Activated naive CD8-positive, alpha-beta T cell treated with anti-CD3 and anti-CD28 coated beads, Interleukin-2, amount 10 ng/mL, durations not matched to agents 7 days and 5 days (primary cell): ENCODE measurements at places on chromosomes 7 and 10.

- DNase-seq = no peak
Measured at GRCh38 chr10:62917475-62918238, 101.5 kb upstream of the EGR2 start.

DNA sequence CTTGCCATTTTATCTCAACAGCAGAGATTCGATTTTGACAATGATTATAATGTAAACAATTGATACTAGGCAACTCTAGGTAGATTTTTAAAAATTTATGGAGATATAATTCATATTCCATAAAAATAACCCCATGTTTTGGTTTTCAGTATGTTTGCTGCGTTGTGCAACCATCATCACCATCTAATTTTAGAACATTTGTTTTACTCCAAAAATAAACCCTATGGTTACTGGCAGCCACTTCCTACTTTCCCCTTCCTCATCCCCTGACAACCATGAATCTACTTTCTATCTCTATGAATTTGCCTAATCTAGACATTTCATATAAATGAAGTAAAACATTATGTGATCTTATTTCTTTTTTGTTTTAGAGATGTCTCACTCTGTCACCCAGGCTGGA lies 401.9 kb downstream of the THSD7A start:
- DNase-seq = no peak

DNA sequence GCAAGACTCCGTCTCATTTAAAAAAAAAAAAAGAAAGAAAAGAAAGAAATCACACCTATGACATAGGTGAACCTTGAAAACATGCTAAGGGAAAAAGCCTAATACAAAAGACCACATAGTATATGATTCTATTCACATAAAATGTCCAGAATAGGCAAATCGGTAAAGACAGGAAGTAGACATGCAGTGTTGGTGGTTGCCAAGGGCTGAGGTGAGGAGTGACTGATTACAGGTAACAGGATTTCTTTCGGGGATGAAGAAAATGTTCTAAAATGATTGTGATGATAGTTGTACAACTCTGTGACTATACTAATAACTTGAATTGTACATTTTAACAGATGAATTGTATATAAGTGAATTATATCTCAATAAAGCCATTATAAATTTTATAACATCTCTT lies 3.3 kb downstream of the XPNPEP1 start:
- no peak for DNase-seq

- no peak for DNase-seq
Measured at GRCh38 chr7:43560742-43561330, 22.1 kb upstream of the STK17A start.

- peak; percentile 83 for DNase-seq
Measured at GRCh38 chr7:87219545-87220025, at the start of gene TMEM243. TSS of gene TMEM243 (minus strand) at chr7:87219732. CDS start at chr7:87219503, 229 bp downstream.

- DNase-seq = no peak
Measured at GRCh38 chr10:84088626-84089025, 50.7 kb upstream of the GHITM start.

DNA sequence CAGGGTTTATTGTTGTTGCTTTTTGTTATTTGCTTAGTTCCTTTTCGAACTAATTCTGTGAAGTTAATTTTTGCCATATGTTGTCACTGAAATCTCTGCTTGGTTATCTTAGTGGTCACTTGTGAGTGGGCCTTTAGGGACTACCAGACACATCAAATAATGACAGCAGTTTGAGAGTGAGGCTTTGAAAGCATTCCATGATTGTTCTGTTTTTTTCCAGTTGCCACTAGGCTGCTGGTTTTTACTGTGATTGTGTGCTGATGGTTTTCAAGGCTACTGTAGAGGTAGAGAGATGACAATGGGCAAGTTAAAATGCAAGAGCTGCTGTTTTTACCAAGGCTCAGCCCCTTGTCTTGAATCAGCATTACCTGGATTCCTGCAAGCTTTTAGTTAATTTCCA lies 20.0 kb downstream of the SEPTIN7 start:
- no peak for DNase-seq

GRCh38 chr7:32062150-32062549 lies 8.1 kb downstream of the PDE1C start:
- DNase-seq = no peak

DNA sequence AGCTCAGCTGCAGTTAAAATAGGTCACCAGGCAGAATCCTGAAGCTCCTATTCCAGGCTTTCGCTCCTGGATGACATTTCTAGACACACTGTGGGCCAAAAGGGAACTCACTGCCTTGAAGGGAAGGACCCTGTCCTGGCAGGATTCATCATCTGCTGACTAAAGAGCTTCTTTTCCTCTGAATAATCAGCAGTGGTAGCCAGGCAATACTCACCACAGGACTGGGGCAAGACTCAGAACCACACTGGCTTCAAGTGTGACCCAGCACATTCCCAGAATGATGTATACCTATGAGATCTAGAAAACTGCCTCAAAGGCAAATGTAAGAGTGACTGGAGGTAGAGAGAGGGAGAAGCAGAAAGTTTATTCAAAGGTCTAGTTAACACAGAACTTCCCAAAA lies 29.5 kb upstream of the EBF3 start:
- no peak for DNase-seq

- no peak for DNase-seq
Measured at GRCh38 chr7:157493776-157494175, 157.0 kb downstream of the DNAJB6 start.

DNA sequence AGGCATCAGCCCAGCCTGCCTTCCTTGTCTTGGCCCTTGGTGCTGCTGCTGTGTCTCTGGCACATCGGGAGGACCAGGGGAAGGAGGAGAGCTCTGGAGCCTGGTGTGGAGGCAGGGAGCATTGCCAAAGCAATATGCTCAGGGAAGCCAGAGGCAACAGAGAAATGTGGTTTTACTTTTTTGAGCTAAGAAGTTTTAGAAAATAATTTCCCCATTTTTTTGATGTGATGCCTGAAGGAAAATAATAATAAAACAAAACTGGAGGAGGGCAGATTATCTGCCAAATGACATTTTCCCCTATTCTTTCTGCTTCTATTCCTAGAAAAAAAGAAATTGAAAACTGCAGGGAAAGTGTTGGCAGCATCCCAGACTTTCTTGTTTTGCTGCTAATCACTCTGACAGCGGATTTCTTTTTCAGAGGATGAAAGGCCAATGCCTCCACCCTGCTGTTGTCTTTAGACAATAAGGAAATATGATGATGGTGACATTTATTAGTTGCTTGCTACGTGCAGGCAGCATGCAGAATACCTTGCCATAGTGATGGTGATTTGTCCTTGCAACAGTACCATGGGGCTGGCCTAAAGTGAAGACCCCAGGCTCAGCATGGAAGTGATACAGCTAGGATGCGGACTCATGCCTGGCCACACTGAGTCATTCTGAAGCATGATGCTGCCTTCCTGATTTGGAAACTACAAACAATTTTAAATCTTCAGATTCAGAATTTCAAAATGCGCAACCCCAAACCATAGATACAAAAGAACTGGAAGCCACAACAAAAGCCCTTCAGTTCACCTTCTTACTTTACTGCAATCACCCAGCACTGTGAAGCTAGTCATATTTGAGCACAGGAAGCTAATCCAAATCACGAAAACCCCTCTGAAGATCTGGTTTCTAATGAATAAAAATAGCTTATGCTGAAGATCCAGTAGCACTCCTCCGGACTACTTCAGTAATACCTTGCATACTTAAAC lies 260.2 kb upstream of the TMEM72 start:
- no peak for DNase-seq

DNA sequence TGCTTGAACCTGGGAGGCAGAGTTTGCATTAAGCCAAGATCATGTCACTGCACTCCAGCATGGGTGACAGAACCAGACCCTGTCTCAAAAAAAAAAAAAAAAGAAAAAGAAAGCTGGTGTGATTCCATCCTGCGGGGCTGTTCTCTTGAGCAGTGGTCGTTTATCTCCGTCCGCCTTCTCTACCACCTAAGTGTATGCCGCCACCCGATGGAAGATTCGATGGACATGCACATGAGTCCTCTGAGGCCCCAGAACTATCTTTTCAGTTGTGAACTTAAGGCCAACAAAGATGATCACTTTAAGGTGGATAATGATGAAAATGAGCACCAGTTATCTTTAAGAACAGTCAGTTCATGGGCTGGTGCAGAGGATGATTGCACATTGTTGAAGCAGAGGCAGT lies 65.7 kb downstream of the ABRAXAS2 start:
- DNase-seq = no peak

DNA sequence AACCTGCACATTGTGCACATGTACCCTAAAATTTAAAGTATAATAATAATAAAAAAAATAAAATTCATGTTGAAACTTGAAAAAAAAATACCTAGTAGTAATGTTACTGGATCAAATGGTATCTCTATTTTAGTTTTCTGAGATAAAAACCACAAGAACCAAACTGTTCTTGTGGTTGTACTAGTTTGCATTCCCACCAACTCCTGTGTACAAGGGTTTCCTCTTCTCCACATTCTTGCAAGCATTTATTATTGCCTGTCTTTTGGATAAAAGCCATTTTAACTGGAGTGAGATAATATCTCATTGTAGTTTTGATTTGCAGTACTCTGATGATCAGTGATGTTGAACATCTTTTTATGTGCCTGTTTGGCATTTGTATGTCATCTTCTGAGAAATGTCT lies 177.7 kb downstream of the KIF20B start:
- no peak for DNase-seq

DNA sequence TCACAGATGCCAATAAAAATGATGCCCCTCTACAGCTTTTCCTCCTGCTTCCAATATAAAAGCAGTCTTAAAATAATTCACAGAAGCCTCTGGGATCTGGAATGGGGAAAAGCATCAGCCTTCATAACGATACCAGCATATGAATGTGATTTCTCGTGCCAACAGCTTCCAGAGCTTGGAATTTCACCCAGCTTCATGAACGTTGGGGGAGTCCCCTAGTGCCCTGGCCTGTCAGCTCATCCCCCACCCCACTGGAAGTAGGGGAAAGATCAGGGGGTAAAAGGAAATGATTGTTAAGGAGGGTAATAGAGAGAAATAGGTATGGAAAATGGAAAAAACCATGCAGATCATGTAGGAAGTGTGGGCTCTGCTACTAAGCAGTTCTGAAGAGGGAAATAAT lies 253.6 kb downstream of the INHBA start:
- no peak for DNase-seq

GRCh38 chr10:6746782-6747181 lies 166.7 kb upstream of the PRKCQ start:
- DNase-seq = no peak
